ENCODE measurements at places on chromosomes 13 and 19. TPM values are rescaled to one million over a fixed set of nuclear protein-coding genes. Genes with fewer than 3 reads are reported as not detected.

- no peak for DNase-seq
Measured at GRCh38 chr13:33353646-33354045, 68.1 kb upstream of the STARD13 start.

GRCh38 chr13:111062305-111062704 lies 52.8 kb upstream of the ARHGEF7 start:
- no peak for DNase-seq

GRCh38 chr13:100809129-100809390 lies 134.5 kb upstream of the TMTC4 start:
- DNase-seq, result no peak

GRCh38 chr13:100958831-100959230 lies 284.2 kb upstream of the TMTC4 start:
- no peak for DNase-seq

GRCh38 chr13:66139250-66139649 lies 1090.9 kb downstream of the PCDH9 start:
- no peak for DNase-seq

GRCh38 chr13:95809429-95809828 lies 132.5 kb downstream of the DNAJC3 start:
- DNase-seq, result no peak

DNA sequence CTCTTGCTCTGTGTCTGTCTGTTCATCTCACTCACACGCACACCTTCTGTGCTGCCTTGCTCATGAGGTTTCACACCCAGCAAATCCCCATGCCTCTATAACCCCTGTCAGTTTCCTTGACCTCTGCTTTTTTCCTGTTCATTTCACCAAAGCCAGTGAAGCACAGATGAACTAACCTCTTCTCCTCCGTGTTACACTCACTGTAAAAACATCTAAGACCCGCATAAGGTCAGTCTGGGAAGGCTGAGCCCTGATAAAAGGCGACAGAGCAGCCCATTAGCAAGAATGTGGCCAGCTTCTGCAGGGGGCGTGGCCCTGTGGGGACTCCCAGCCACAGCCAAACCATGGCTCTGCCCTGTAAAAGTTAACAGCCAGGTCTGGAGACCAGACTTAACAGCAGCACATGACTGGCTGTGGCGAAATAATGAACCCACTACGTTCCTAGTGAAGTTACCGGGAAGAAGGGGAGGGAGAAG lies 42.8 kb upstream of the NPAS1 start:
- DNase-seq, result no peak

GRCh38 chr19:55640043-55640576 lies 692 bp upstream of the ZNF580 start:
- DNase-seq, result peak; percentile 62

GRCh38 chr13:30932481-30933353 lies at the start of gene TEX26:
Gene TEX26, plus strand, starts transcription at chr13:30932656. Its CDS starts 60 bp downstream, at chr13:30932716.
- DNase-seq, result no peak

GRCh38 chr19:5466814-5467291 lies 11.6 kb downstream of the ZNRF4 start:
- DNase-seq, result no peak

- DNase-seq, result no peak
Measured at GRCh38 chr13:29136341-29136740, 316.2 kb downstream of the MTUS2 start.

Gene CACNG7
- total RNA-seq, result not detected

Gene OR10H1
- total RNA-seq, result not detected

DNA sequence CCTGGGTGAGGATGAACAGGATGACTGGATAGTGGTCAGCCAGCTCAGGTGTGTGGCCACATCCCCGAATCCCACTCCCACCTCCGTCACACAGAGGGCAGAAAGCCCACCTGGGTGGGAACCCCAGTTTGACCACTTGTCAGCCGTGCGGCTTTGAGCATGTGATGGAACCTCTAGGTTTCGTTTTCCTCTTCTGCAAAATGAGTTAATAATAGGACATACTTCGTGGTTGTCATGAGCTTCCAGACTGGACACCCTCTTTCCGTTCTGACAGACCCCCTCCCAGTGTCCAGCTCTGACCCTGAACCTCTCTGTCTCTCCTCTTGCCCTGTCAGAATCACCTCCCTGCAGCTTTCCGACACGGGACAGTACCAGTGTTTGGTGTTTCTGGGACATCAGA lies 1.8 kb downstream of the AXL start:
- no peak for DNase-seq

Gene DPF1
- 1.4 TPM for total RNA-seq

- no peak for DNase-seq
Measured at GRCh38 chr19:48498595-48499311, 12.9 kb downstream of the LMTK3 start.

Gene HIPK4
- not detected for total RNA-seq

Gene ANKLE1
- 13.4 TPM for total RNA-seq

GRCh38 chr13:67554746-67555452 lies 324.8 kb upstream of the PCDH9 start:
- DNase-seq, result no peak

- no peak for DNase-seq
Measured at GRCh38 chr13:67094952-67095351, 135.2 kb downstream of the PCDH9 start.

DNA sequence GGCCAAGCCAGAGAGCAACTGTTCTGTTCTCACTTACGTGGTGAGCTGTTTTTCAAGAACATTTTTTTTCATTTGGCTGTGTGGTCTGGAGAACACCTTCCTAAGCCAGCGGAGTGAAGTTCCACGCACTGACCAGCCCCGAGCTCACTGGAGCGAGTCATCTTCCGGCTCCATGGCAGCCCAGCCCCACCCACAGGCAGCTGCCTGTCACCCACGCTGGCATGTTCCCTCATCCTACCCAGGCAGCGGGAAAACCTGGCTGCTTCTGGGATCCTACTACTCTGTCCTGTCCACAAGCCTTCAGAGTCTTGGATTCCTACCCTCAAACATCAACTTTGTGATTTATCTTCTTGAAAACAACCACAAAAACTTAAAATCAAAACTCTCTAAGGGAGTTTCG lies 76.2 kb downstream of the GGACT start:
- DNase-seq, result no peak

- no peak for DNase-seq
Measured at GRCh38 chr19:19137556-19138108, 646 bp downstream of the TMEM161A start.

Gene TMEM190
- total RNA-seq, result not detected

Gene TMC4
- total RNA-seq, result 0.73 TPM

- DNase-seq, result no peak
Measured at GRCh38 chr13:70523622-70524021, 415.4 kb upstream of the KLHL1 start.

Gene CGB1
- total RNA-seq, result not detected

DNA sequence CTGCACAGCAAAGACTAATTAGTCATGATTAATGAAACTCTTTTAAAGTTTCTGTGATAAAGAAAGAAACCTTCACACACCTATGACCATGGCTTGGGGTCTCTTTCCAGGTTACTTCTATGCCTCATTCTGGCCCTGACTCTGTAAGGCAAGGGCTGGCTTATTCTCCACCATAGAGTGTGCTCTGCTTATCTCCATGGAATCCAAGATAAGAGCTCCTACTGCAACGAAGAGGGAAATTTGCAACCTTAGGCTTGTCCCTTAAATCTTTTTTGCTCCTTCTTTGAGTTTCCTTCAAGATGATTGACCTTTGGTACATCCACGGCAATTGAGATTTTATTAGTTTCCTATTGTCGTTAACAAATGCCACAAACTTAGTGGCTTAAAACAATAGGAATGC lies 239.9 kb downstream of the SPRY2 start:
- no peak for DNase-seq

DNA sequence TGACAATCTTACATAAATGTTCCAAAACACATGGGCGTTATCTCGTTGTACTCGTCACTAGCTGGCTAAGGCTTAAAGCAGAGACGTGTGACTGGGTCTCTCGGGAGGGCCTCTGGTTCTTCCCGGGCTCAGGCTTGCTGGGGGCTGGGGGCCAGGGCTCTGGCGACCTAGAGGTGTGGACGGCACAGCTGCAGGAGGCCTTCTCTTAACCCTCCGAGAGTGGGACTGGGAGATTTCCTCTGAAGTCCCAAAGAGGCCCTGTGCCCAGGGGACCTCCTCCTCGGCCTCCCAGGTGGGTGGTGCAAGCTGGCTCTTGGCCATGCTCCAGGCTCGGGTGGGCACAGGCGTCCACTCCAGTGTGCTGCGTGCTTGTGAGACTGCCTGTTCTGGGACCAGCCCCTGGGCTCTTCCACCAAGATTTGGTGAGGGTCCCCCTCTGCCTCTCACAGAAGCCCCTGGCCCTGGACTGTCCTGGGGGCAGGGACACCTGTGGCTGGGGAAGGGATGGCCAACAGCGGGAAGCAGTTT lies 2.2 kb downstream of the CAPS start:
- DNase-seq, result no peak

- DNase-seq, result no peak
Measured at GRCh38 chr13:105389373-105389772, 1146.1 kb downstream of the EFNB2 start.

DNA sequence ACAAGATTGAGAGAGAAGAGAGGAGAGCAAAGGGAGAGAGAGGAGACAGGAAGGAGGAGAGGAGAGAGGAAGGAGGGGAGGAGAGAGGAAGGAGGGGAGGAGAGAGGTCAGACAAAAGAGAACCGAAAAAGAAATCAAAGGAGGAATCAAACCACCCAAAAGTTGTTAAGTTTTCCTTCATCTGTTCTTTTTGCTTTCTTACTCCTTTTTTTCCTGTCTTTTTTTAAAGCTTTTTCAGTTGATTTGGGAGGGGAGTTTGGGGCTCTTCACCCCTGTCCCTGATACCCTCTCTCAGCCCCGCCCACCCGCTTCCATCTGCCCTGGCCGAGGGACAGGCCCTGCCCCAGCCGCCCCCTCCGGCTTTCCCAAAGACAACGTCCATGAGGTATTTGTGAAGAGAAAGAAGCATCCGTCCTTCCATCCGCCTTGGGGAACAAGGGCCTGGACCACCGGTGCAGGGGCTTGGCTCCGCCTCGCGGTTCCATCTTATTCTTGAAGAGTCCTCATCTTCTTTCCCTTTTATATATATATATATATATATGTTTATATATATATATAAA lies 13.3 kb downstream of the ZNF574 start:
- DNase-seq, result no peak

DNA sequence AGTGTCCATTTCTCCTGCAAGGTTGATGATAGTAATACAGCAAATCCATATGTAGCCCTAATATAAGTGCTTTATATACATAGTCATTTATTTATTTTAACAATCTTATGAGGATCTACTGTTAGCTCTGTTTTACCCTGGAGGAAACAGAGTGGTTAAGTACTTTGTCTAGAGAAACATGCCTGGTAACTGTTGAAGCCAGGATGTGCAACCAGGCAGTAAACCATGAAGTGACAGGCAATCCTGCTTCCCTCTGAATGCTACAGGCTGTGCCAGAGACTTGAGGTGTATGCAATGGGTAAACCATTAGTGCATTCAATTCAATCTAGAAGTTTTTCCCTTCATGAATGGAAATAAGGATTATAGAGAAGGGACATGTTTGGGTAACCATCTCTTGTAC lies 911.0 kb downstream of the PCDH17 start:
- no peak for DNase-seq

- no peak for DNase-seq
Measured at GRCh38 chr19:46451352-46451751, 20.0 kb downstream of the PNMA8A start.

Gene FSD1
- 39.1 TPM for total RNA-seq

DNA sequence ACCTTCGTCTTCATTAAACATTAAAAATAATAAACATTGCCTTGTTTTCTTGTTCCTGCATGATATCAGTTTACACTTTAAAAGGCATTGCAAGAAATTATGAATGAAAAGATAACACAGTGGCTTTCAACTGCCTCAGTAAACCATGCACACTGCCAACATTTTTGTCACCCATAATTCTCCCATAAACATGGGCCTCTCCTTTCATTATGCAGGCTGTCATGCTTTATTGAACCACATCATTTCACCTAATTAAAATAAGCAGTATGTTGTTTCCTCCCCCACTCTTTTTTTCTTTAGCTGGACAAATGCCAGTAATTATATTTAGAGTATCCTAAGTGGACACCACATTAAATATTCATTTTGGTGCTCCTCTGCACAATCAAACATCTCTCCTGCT lies 1566.5 kb upstream of the SLC10A2 start:
- DNase-seq, result no peak

Gene LMTK3
- 2.0 TPM for total RNA-seq

Gene PRR20B
- not detected for total RNA-seq

Gene SOX1
- total RNA-seq, result not detected

Gene OLFM2
- 1.6 TPM for total RNA-seq

GRCh38 chr19:42343344-42344110 lies 18.1 kb downstream of the MEGF8 start:
- no peak for DNase-seq

DNA sequence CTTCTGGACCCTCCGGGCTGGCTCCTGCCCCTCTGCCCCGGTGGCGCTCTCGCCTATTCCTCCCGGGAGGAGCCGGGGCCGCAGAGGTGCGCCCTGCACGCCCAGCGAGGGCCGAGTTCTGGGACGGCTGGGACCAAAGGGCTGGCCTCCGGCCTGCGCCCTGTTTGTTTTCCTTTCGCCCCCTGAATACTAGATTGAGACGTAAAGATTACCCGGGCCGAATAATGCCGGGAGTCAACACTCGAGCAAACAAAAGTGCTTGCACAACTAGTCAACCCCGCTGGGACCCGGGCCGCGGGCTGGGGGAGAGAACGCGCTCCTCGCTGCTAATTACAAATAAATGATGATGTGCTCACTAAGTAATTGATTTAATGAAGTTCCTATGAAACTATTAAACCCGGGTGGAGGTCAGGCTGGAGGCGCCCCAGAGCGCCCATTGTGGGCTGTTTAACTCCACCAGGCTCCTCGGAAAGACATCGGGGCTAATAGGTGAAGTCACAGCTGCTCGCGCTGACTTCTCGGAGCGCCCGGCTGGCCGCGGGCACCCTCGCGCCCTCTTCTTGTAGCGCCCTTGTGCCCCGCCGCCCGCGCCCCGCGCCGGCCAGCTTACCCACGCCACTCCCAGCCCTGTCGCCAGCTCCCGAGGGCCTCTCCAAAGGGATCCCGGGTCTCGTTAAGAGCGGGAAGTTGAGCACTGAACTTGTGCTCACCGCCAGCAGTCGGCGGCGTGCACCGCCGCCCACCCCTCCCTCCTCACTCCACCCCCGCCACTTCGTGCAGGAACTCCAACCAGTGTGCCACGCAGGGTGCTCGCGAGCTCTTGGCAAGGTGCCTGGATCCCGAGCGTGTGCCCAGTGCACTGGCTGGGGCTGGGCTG lies 14.9 kb downstream of the ZIC5 start:
- no peak for DNase-seq

Gene TMED1
- 21.0 TPM for total RNA-seq

Gene ZNF490
- total RNA-seq, result 9.4 TPM

Gene KCNN1
- total RNA-seq, result not detected

Gene FXYD7
- total RNA-seq, result 0.39 TPM

Gene DACH1
- total RNA-seq, result not detected

Gene SYCN
- not detected for total RNA-seq

Gene FUZ
- 18.8 TPM for total RNA-seq

DNA sequence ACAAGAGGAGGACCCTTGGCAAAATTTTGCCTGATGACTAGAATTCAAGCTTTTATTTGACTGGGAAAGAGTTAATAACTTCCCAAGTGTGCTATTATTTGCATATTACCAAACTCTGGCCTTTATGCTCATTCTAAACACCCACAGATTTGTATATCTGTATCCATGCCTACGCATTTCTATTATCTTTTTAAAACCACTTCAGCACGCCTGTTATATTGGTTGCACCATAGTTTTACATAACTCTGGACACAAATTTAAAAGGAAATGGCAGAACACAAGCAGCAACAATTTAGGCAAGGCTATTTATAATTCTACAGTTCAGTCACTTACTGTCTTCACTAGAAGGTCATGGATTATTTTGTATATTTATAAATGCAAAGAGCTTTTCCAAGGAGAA lies 3.7 kb upstream of the RASL11A start:
- no peak for DNase-seq

Data from activated T-helper 1 cell treated with anti-CD3 and anti-CD28 coated beads, Interleukin-12 subunit alpha, Interleukin-12 subunit beta, Interleukin-2, Interleukin-4 antibody, amounts not matched to agents 30 ng/mL and 10 ng/mL and 1 ng/mL, durations not matched to agents 14 hours and 24 hours and 36 hours (primary cell).